ENCODE measurements at places on chromosomes 12 and 14. TPM values are rescaled to one million over a fixed set of nuclear protein-coding genes. Genes with fewer than 3 reads are reported as not detected.

The MRPS35 gene
- 58.3 TPM for polyA plus RNA-seq

The TOX4 gene
- polyA plus RNA-seq: 69.4 TPM

The HOXC12 gene
- not detected for polyA plus RNA-seq

The DNAH10 gene
- polyA plus RNA-seq: 5.2 TPM

The DIO3 gene
- 0.37 TPM for polyA plus RNA-seq

The UNC79 gene
- 0.55 TPM for polyA plus RNA-seq

The ASCL1 gene
- polyA plus RNA-seq: 3.6 TPM

The SIX6 gene
- not detected for polyA plus RNA-seq

The DCP1B gene
- 28.5 TPM for polyA plus RNA-seq

The KLC1 gene
- 152 TPM for polyA plus RNA-seq

The TAC3 gene
- 0.81 TPM for polyA plus RNA-seq

The TGFB3 gene
- polyA plus RNA-seq: 168 TPM

The NFATC4 gene
- polyA plus RNA-seq: 102 TPM

The IL26 gene
- polyA plus RNA-seq: not detected

The CLEC12A gene
- 0.93 TPM for polyA plus RNA-seq

The TEX52 gene
- 2.6 TPM for polyA plus RNA-seq

The INHBE gene
- 1.2 TPM for polyA plus RNA-seq

The AKAP6 gene
- 5.0 TPM for polyA plus RNA-seq

The ASPG gene
- 9.9 TPM for polyA plus RNA-seq

The FSCB gene
- 0.07 TPM for polyA plus RNA-seq

The IFNG-AS1 gene
- polyA plus RNA-seq: 0.31 TPM

The SOAT2 gene
- polyA plus RNA-seq: 0.23 TPM

The PSEN1 gene
- 53.2 TPM for polyA plus RNA-seq

The PLEKHG7 gene
- 0.30 TPM for polyA plus RNA-seq

The TSHR gene
- 0.18 TPM for polyA plus RNA-seq

The RNASE7 gene
- 0.13 TPM for polyA plus RNA-seq

The ZFYVE21 gene
- 54.1 TPM for polyA plus RNA-seq

The NELL2 gene
- polyA plus RNA-seq: 25.3 TPM

The MMP17 gene
- 4.2 TPM for polyA plus RNA-seq

The FGF23 gene
- 0.04 TPM for polyA plus RNA-seq

The RNASE2 gene
- 2.3 TPM for polyA plus RNA-seq

The FGF6 gene
- 0.95 TPM for polyA plus RNA-seq

The TXNRD1 gene
- 58.8 TPM for polyA plus RNA-seq

The NGB gene
- polyA plus RNA-seq: not detected

The KRT74 gene
- not detected for polyA plus RNA-seq

The USP30 gene
- 20.2 TPM for polyA plus RNA-seq

The HHIPL1 gene
- 2.1 TPM for polyA plus RNA-seq
